RWPE1 (cell line): ENCODE measurements at places on chromosomes 7 and 10.

DNA sequence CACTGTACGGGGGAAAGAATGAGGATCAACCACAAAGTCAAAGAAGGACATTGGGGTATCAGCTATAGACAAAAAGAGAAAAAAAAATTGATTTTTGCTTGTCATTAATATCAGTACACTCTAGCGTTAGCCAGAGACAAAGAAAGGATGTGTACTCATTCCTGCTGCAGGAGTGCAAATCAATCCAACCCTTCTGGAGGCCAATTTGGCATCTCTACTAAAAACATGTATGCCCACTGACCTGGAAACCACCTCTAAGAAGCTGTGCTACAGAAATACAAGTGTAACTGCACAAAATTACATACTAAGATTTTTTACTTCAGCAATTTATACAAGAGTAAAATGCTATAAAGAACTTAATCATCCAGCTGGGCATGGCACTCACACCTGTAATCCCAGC lies 13.6 kb downstream of the NSMCE4A start:
- DNase-seq = no peak

DNA sequence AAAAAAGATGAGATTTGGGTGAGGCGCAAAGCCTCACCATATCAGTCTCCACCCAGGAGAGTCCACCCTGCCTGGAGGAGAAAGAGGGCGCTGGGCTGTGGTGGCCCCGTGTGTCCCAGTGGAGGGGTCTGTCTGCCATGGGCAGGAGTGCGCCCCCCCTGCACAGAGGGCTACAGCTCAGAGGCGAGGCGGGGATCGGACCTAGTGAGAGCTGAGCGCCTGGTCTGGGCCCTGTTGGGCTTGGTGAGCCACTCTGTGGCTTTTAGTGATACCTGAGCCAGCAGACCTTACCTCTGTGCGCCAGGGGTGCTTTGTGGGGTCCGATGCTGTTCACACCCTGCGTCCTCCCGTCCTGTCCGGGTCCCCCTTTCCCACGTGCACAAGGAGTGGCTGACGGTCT lies 25.9 kb upstream of the GNA12 start:
- no peak for DNase-seq

DNA sequence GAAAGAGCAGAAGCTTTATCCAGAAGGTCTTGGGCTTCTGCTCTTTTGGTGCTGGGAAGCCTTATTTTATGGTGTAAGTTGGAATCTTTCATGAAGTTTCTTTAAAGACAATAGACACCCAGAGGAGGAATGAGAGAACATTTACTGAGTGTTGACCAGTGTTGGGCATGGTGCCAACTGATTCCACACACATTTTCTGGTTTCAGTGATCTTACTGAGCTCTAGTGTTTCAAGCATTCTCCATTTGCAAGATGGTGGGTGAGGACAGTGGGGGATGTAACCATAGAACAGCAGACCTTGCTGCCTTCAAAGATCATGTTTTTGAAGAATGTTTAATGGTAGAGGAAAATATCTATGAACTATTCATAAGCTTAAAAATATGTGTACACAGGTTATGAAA lies 114.6 kb downstream of the LRMDA start:
- no peak for DNase-seq

- no peak for DNase-seq
Measured at GRCh38 chr10:57535306-57535705, 732.4 kb downstream of the IPMK start.

DNA sequence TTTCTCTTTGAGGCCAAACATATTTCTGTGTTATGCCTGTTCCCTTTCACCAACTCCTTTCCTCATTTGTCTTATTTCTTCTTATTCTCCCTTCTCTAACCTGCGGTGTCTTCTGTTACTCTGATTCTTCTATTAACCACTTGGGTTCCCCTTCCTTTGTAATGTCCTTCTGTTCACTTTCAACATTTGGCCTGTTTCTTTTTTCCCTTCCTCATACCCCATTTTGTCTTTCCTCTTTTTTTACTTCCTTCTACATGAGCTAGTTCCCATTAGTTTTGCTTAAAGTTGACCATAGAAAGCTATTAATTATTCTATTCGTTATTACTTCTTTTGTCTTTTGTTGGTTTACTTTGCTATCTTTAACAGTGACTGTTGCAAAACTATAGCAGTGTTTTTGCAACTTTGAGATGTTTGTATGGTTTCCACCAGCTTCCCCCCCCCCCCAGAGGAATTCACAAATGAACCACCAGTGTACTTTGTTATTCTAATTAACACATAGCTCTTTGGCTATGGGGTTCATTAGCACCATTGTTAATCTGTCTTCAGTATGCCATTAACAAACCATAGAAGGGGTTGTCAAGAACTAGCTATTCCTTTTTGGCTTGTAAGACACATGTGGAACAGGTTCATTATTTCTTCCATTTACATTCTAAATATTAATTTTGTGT lies 2.9 kb downstream of the LRGUK start:
- DNase-seq = no peak
